ENCODE measurements at places on chromosomes 2 and 18. TPM values are rescaled to one million over a fixed set of nuclear protein-coding genes. Genes with fewer than 3 reads are reported as not detected.

- peaks cover 10% of the 10 kb centered on the region for H3K4me1 ChIP-seq
- H3K27ac ChIP-seq = no peak overlapping the region
- H3K27me3 ChIP-seq = no peaks in the 10 kb centered on the region
- H3K36me3 ChIP-seq = no peaks in the 10 kb centered on the region
- no peak for DNase-seq
Measured at GRCh38 chr2:216083464-216084281, 2.0 kb downstream of the TMEM169 start.

DNA sequence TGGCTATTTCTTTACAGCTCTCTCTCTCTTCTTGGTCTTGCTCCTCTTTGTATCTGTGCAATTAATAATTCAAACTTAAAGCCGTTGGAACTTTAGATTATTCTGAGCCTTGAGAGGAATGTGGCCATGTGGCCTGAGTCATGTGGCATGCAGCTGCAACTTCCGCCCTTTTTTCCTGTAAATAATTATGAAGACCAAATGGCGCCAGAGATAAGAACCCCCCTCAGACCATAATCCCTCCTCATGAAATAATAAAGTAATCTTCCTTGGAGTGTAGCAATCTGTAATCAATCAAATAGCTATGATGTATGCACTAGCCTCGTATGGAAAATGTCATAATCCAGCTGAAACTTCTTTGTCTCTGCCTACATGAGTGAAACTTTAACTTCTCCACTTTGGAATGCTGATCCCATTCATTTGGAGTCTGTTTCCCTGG is 13.5 kb upstream of the TWSG1 start:
- no peaks in the 10 kb centered on the region for H3K36me3 ChIP-seq
- no peak overlapping the region for H3K4me3 ChIP-seq
- H3K27me3 ChIP-seq = no peaks in the 10 kb centered on the region
- DNase-seq = no peak

DNA sequence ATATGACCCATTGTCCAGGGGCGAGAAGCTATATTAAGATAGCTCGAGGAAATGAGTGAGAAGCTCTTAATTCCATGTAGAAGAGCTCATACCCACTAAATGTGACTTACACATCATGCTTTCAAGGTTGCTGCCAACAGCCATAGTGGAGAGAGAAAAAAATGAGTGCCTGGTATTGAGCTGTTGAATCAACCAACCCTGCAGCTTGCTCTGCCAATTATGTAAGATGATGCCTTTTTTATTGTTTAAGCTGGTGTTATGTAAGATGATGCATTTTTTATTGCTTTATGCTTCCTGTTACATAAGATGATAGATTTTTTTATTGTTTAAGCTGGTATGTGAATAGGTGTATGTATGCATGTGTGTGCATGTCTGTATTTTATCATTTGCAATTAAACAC is 228.2 kb downstream of the CCDC178 start:
- H3K4me3 ChIP-seq = no peak overlapping the region
- H3K36me3 ChIP-seq = no peaks in the 10 kb centered on the region
- H3K4me1 ChIP-seq = no peaks in the 10 kb centered on the region
- no peak for DNase-seq

DNA sequence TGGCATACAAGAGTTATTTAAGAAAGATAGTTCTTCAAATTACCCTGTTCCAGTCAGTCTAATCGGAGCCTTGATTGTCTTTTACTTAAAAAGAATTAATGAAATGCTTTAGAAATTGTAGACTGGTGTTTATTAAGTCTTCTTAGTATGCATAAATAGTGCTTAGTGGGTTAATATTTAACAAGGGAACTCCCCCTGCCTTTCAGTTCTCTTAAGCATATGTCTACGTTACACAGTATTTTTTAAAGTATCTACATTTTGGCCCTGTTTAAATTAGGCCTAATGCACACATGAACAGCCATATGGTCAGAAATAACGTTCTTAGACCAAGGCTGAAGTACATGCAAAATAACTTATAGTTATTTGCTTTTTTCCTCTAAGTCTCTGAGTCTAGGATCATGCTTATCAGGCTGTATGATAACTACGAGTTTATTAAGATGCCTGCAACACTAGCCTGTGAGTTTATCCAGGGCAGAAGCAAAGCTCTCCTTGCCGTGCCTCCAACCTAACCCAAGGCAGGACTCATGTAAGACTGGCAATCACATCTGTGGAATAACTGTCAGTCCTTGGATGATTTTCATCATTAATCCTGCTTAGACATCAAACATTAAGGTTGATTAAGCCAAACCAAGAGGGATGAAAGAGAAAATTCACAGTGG is 6.7 kb downstream of the BCL2 start:
- H3K4me1 ChIP-seq = no peaks in the 10 kb centered on the region
- no peaks in the 10 kb centered on the region for H3K27me3 ChIP-seq
- H3K27ac ChIP-seq = no peak overlapping the region

DNA sequence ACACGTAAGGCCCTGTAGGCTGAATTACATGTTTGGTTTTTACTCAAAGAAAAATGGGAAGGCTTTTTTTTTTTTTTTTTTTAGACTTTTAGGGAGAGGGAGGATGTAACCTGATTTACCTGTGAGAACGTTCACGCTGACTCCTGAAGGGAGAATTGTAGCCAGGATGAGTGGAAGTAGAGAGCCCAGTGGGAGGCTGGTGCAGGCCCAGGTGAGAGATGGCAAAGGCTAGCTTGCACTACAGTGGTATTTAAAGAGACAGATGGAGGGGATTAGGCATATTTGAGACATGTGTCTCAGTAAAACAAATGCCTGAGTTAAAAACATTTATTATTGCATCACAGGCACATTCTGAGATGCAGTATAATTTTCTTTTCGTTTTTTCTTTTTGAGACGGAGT is 107.9 kb downstream of the CCDC85A start:
- no peaks in the 10 kb centered on the region for H3K4me1 ChIP-seq
- no peaks in the 10 kb centered on the region for H3K36me3 ChIP-seq
- H3K27ac ChIP-seq = no peak overlapping the region
- no peaks in the 10 kb centered on the region for H3K27me3 ChIP-seq
- no peak for DNase-seq
- H3K4me3 ChIP-seq = no peak overlapping the region

Gene ZSWIM2
- total RNA-seq = not detected

Gene MARCHF4
- total RNA-seq = not detected
